ENCODE measurements at places on chromosomes 13 and 19. TPM values are rescaled to one million over a fixed set of nuclear protein-coding genes. Genes with fewer than 3 reads are reported as not detected.

The CRLF1 gene
- 26.8 TPM for total RNA-seq

The CATSPERD gene
- not detected for total RNA-seq

The CERS1 gene
- 0.80 TPM for total RNA-seq

The PODNL1 gene
- total RNA-seq, result 1.4 TPM

The DACH1 gene
- total RNA-seq, result 3.1 TPM

The GPC5 gene
- 1.8 TPM for total RNA-seq

The SNRPA gene
- 34.9 TPM for total RNA-seq

The ZNF155 gene
- total RNA-seq, result 9.2 TPM

The HPN gene
- total RNA-seq, result 7.2 TPM

The FGF21 gene
- not detected for total RNA-seq

The MLNR gene
- not detected for total RNA-seq

The ZNF681 gene
- total RNA-seq, result 1.4 TPM

The STOML3 gene
- total RNA-seq, result not detected

The AKAP8 gene
- total RNA-seq, result 30.5 TPM

The HIPK4 gene
- total RNA-seq, result 0.10 TPM

The HSD11B1L gene
- 4.0 TPM for total RNA-seq

The EFNA2 gene
- total RNA-seq, result not detected

The TUBA3C gene
- not detected for total RNA-seq

The PALM gene
- 48.9 TPM for total RNA-seq

The RASIP1 gene
- total RNA-seq, result 23.8 TPM

The GPR12 gene
- 0.08 TPM for total RNA-seq

The TMEM255B gene
- total RNA-seq, result 10.5 TPM

The CBLC gene
- total RNA-seq, result not detected

The CGB1 gene
- total RNA-seq, result not detected

The SBSN gene
- total RNA-seq, result not detected

The FOSB gene
- 5.5 TPM for total RNA-seq

The ZNF552 gene
- total RNA-seq, result 3.3 TPM

The LRRC63 gene
- 0.15 TPM for total RNA-seq

The ACER1 gene
- total RNA-seq, result not detected

The CASP14 gene
- not detected for total RNA-seq

The HNRNPA1L2 gene
- total RNA-seq, result 4.3 TPM

The RUBCNL gene
- total RNA-seq, result 0.97 TPM

The ERICH6B gene
- total RNA-seq, result not detected

The NCCRP1 gene
- not detected for total RNA-seq

The LRRC4B gene
- 1.4 TPM for total RNA-seq

The PRR19 gene
- total RNA-seq, result 0.16 TPM

The EXOC3L2 gene
- total RNA-seq, result 2.6 TPM

The GAPDHS gene
- not detected for total RNA-seq

The LGALS4 gene
- 0.85 TPM for total RNA-seq

The STXBP2 gene
- total RNA-seq, result 18.2 TPM

The IGFL3 gene
- not detected for total RNA-seq

The ACTMAP gene
- 6.2 TPM for total RNA-seq

The KLK2 gene
- total RNA-seq, result not detected

The NTF4 gene
- 0.81 TPM for total RNA-seq

The NLRP5 gene
- total RNA-seq, result not detected

The ZNF772 gene
- 19.7 TPM for total RNA-seq

The PAK4 gene
- total RNA-seq, result 15.8 TPM

The KLK15 gene
- not detected for total RNA-seq

The C2CD4C gene
- total RNA-seq, result 0.76 TPM

The CD33 gene
- total RNA-seq, result 3.2 TPM

The KLF1 gene
- not detected for total RNA-seq

The TMEM86B gene
- 1.2 TPM for total RNA-seq

The AMER2 gene
- not detected for total RNA-seq

The CEACAM7 gene
- not detected for total RNA-seq

The THSD1 gene
- 7.2 TPM for total RNA-seq

The PPFIA3 gene
- total RNA-seq, result 11.5 TPM

The GARIN5A gene
- 1.5 TPM for total RNA-seq

The ZNF726 gene
- 0.53 TPM for total RNA-seq

The ASPDH gene
- total RNA-seq, result not detected

Measured in left cardiac atrium (tissue), 4 donors.